Stimulated activated CD8-positive, alpha-beta memory T cell treated with anti-CD3 and anti-CD28 coated beads, Interleukin-15, amount 100 ng/mL, for 24 hours (primary cell): ENCODE measurements at places on chromosomes 4 and X.

- DNase-seq: no peak
Measured at GRCh38 chr4:167233685-167234315, 494 bp downstream of the SPOCK3 start.

DNA sequence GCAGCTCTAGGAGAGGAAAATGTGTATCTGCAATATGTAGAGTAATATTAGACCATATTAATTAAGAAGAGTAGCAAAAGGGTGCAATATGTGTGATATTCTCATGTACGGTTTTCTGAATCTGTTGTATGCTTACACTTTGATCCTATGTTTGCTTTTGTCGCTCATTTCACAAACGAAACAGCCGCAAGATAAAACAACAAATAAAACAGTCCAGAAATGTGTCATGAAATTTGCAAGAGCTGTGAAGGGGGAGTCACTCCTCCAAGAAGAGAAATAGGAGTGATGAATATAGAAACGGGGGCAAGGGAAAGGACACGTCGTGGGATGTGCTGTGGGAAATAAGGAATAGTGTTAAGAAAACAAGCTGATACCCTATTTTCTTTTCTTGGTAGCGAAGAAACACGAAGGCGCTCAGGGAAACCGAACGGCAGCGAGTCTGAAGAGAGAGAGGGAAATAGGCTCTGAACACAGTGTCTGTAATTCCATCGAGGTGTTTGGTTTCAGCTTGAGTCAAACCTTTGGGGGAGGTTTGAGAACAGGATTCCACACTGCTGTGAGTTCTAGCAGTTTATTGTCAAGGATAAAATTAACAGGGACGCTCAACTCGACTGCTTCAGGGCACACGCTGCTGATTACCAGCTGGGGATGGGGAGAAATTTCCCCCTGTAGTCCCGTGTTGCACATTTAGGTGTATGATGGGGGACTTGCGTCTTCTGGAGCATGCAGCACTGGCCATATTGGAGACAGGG lies 595.6 kb upstream of the TENM3 start:
- no peak for DNase-seq

DNA sequence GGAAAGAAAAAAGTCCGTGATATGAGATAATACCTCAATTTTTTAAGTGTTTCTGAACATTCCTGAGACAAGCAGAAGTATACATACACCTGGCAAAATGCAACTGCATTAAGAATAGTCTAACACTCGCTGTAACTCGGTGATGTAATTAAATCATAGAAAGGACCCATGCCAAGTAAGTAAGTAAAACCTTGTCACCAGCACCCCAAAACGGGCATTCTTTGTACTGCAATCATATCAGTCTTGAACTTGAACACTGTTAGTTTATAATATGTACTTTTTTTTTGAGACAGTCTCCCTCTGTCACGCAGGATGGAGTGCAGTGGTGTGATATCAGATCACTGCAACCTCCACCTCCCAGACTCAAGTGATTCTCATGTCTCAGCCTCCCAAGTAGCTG lies 47.4 kb downstream of the SMIM14 start:
- DNase-seq: no peak

DNA sequence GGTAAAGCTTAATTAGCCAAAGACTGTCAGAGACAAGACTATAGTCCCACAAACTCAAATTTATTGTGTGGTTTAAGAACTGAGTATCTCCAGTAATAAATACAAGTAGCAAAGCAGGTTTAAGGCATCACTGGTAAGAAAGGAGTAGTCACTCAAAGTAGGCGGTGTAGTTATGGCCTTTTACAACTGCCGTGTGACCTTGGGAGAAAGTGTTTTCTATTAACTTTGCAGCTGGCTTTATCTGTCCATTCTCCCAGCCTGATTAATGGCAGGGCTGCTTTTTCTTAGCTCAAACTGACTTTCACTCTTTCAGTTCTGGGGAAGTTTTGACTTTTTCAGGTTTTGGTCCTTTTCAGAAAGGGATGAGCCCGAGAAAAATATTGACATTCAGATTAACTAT lies 7.4 kb upstream of the PAK3 start:
- DNase-seq: no peak

DNA sequence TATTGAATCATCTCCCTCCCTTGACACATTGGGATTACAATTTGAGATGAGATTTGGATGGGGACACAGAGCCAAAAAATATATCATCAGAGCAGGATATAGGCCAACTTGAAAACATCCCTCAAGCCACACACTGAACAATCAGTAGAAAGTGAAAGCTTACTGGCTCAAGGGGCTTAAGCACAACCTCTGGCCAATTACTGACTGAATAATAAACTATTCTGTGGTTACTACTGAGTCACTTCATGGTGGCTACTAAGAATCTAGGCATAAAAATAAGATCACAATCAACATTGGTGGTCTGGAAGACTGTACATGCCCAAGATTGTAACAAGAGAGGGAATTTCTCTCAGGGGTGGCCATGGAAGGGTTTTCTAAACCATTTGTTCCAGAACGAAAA lies 27.4 kb upstream of the GPR174 start:
- DNase-seq: no peak

- no peak for DNase-seq
Measured at GRCh38 chr4:30724247-30724646, 4.1 kb downstream of the PCDH7 start.

- DNase-seq: no peak
Measured at GRCh38 chrX:97968376-97969163, 1084.9 kb downstream of the RPA4 start.

DNA sequence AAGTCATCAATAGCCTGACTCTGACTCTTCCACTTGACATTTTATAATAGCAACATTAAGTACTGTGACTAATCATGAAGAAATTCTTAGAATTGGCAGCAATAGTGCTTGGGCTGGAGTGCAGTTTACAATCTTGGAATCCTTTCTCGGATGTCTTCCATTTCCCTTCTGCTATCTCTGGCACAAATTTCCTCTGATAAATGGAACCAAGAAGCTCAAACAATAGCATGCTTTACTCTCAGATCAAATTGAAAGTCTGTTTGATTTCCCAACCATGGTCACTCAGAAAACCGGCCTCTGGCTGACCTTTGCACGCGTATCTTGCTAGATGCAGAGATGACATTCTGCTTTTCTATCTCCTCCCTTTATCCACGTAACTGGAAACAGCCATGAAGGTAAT lies 99.0 kb upstream of the SPANXC start:
- no peak for DNase-seq

- DNase-seq: no peak
Measured at GRCh38 chrX:50638123-50638522, 167.5 kb upstream of the DGKK start.
